Epithelial cell of umbilical artery (primary cell): ENCODE measurements at places on chromosomes 1 and 21. TPM values are rescaled to one million over a fixed set of nuclear protein-coding genes. Genes with fewer than 3 reads are reported as not detected.

Gene HORMAD1
- total RNA-seq: 0.32 TPM in 1 of 2 replicates, not detected in the other

Gene SLC6A9
- total RNA-seq: 0.32 and 1.8 TPM in 2 replicates

Gene FCER1G
- not detected in 2 replicates for total RNA-seq

Gene TRABD2B
- not detected in 2 replicates for total RNA-seq

Gene CELA2A
- total RNA-seq: not detected in 2 replicates

Gene CLCNKA
- not detected in 2 replicates for total RNA-seq

Gene OR2T35
- total RNA-seq: not detected in 2 replicates

Gene CFHR3
- not detected in 2 replicates for total RNA-seq

Gene SLC44A5
- total RNA-seq: 2.9 and 12.0 TPM in 2 replicates

Gene TSPEAR
- total RNA-seq: not detected in 2 replicates

Gene CR1L
- not detected in 2 replicates for total RNA-seq

Gene TTLL7
- total RNA-seq: 1.9 and 2.7 TPM in 2 replicates

Gene PTAFR
- under 0.01 TPM in 2 replicates for total RNA-seq
